ENCODE measurements at places on chromosomes 7 and 10. TPM values are rescaled to one million over a fixed set of nuclear protein-coding genes. Genes with fewer than 3 reads are reported as not detected.

PRXL2A gene
- total RNA-seq, result 102 TPM

C10orf53 gene
- not detected for total RNA-seq

DNA sequence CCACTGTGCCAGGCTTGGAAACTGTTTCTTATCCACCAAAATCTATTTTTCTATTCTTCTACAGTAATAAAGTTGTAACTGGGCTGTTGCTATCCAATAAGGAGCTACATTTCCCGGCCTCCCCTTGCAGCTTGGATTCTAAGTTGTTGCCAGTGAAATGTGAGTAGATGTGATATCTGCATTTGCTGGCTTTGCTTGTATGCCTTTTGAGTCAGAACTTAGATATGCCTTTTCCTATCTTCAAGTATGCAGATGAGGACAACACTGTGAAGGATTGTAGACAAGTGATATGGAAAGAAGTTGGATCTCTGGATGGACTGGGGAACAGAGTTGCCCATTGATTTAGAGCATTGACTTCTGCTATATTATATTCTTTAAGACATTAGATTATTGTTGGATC is 236.9 kb downstream of the REEP3 start:
- no peak for DNase-seq

FAM25C gene
- total RNA-seq, result not detected

- no peak for DNase-seq
Observed at GRCh38 chr7:50266635-50267386, 37.7 kb upstream of the IKZF1 start.

GRCh38 chr10:25530306-25530705 is 355.5 kb downstream of the GPR158 start:
- DNase-seq, result no peak

GRCh38 chr10:120559800-120560199 is 102.8 kb downstream of the PLPP4 start:
- DNase-seq, result no peak

Data from Right ventricle myocardium inferior (tissue), 1 donor.